Inflammatory macrophage treated with lipopolysaccharide for 1 hour (primary cell): ENCODE measurements at places on chromosomes 3 and 15.

DNA sequence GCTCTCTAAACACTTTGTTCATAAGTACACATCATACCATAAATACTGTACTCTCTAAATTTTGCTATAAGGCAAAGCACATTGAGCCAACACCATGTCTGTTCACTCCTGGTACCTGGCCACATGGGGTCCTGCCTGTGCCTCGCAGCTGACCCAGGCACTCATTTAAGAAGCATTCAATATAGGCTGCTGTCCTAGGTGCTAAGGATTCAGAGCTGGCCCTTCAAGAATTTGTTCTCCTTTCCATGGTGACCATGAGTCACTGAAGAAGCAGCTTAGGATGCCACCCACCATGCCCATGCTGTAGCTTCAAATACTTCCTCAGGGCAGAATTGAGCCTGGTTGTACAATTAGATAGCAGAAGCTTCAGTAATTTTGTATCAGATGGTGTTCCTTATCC is 119.2 kb upstream of the ZBED2 start:
- peak; percentile 22 for DNase-seq

DNA sequence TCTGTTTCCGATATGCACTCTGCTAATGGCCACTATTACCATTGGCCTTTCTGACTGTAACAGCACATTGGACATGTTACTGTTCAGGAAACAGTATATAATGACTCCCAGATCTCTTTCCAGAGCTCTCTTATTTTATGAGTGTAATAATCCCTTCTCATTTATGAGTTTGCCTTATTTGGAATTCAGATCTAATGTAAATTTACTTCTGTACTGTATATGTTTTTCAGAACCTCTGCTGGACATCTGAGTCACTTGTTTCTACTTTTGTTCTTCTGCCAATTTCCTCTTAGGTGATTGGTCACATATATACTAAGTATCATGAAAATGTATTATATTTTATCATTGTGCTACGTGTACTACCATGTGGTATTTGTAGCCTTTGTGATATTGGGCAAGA is 30.5 kb downstream of the RSRC1 start:
- DNase-seq = no peak

GRCh38 chr3:189144645-189145044 is 27.1 kb upstream of the TPRG1 start:
- DNase-seq = peak; percentile 47

- no peak for DNase-seq
Measured at GRCh38 chr15:69750253-69750652, 297.6 kb downstream of the RPLP1 start.

DNA sequence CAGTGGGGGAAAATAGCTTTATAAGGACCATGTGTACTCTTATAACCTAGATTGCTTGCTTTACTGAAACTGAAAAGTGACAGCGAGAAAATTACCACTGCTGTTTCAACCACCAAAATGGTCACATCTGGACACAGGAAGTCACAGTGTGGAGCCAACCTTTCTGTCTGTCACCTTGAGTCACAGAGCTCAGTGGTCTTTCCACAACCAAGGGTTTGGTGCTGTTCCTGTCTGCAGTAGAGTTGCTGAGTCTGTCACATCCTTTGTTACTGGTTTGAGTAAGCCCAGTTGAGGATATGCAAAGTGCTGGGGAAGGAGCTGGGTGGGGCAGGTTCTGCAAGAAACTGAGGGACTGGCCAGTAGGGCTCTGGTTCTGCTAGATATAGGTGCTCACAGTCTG is 139.1 kb upstream of the EIF1B start:
- DNase-seq = no peak

- no peak for DNase-seq
Measured at GRCh38 chr15:92505611-92506010, 111.9 kb downstream of the ST8SIA2 start.

DNA sequence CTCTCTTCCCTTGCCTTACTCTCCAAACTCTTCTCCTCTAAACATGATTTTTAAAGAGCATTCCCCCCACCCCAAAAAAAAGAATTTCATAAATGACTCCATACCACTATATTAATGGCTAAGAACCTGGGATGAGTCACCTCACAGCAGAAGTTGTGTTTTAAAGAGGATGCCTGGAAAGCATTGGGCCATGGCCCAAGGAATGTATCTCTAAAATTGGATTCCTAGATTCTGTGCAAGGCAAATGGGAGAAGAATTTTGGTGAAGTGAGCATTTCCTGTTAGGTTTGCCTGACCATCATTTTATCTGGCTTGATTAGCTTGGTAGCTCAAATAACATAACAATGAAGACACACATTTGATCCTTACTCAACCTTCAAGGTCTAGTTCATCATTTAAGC is 251.4 kb downstream of the NR1D2 start:
- DNase-seq = no peak

GRCh38 chr3:18670759-18671158 is 245.6 kb upstream of the SATB1 start:
- no peak for DNase-seq

GRCh38 chr15:35876762-35877161 is 330.8 kb upstream of the DPH6 start:
- no peak for DNase-seq

GRCh38 chr15:79540551-79540950 is 108.4 kb downstream of the MINAR1 start:
- DNase-seq = peak; percentile 16

DNA sequence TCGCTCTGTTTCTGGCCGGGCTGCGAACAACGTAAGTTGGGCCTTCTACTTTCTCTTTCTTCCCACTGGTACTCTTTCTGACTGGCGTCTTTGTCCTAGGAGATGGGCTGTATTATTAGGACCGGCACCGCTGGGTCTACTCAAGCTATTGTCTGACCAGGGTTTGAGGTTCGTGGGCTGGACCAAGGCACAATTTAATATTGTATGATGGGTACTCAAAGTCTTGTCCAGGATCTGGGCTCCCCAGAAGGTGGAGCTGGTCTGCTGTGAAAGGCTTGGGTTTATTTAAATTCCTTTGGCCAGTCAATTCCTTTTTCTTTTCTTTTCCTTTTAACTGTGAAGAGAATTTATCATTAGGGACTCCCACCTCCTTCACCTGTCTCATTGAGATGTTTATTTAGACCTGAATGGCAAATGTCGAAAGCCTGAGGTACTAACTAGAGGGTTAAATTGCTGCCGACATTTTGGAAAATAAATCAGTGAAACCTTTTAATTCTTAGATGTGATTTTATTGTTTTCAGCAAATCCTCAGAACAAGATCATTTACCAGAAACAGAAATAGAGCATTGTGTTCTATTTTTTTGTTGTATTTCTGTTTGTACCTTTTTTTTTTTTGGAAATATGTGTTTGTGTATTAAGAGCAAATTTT is 410 bp downstream of the LRRC49 start:
- no peak for DNase-seq

DNA sequence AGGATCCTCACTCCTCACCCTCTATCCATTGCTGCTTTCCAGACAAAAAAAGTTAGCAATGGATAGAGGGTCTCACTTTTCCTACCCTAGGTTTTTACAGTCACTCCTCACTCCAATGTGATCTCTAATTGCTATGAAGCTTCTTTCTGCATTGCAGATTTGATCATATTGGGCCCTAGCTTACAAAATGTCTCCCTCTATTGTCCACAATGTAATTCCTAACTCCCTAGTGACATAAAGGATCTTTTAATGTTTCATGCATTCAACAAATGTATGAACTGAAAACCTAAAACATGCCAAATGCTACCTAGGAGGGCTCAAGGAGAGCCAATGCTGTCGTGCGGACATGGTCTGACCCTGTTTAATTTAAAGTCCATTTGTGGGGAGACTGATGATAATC is 234.8 kb downstream of the CADM2 start:
- no peak for DNase-seq

GRCh38 chr3:2583046-2583445 is 484.4 kb downstream of the CNTN4 start:
- DNase-seq = no peak

- DNase-seq = no peak
Measured at GRCh38 chr3:28574036-28574435, 225.4 kb upstream of the AZI2 start.

GRCh38 chr3:36457667-36458066 is 77.4 kb downstream of the STAC start:
- no peak for DNase-seq

DNA sequence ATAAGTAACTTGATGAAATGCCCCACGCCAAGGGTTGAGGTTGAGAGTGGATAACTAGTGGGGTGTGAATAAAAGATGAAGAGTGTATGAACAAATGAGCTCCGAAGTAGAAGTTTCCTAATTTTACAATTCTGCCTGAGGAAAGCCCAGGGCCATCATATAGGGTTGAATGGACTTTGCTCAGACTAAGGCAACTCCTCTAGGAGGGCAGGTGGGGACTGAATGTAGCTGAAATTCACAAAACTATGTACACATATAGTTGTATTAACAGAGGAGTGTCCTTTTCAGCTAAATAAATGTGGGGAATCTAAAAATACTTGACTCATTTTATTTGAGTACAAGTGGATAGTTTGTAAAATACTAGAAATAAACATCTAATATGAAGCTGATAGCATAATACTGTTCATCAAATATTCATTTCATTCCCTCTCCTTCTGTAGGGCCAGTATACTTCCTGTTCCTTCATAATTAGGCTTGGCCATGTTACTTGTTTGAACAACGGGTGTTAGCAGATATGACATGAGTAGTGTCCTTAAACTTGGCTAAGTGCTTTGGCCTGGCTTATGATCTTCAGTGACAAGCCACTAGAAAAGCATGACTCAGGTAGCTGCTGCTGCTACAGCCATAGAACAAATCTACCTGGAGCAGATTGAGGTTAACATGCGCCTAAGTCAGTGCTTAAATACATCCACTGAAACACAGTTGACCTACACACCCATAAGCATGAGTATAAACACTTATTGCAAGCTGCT is 26.5 kb downstream of the PLSCR1 start:
- DNase-seq = no peak

DNA sequence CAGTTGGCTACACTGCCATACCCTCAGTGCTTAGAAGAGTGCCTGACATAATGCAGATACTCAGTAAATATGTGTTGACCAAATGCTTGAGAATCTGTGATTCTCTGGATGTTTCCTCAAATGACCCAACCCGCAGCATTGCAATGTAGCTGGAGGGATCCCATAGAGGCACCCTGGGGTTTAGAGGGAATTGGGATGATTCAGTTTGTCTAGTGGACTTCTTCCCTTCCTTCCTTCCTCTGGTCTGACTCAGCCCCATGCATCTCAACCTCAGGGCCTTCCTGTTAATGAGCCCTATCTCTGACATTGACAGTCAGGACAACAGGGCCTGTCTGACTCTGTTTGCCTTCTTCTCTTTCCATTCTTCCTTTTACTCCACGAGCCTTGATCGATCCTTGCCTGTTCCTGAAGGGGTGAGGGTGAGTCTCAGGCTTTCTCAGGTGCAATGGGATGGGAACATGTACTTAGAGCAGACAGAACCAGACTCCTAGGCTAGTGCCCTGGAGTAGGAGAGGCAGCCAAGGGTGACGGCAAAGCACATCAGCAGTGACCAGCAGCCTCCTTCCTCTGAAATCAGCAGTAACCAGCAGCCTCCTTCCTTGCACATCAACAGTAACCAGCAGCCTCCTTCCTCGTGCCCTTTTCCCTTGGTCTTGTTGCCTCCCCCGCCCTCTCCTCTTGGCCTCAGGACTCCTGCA is 78.2 kb downstream of the DGKG start:
- DNase-seq = no peak

DNA sequence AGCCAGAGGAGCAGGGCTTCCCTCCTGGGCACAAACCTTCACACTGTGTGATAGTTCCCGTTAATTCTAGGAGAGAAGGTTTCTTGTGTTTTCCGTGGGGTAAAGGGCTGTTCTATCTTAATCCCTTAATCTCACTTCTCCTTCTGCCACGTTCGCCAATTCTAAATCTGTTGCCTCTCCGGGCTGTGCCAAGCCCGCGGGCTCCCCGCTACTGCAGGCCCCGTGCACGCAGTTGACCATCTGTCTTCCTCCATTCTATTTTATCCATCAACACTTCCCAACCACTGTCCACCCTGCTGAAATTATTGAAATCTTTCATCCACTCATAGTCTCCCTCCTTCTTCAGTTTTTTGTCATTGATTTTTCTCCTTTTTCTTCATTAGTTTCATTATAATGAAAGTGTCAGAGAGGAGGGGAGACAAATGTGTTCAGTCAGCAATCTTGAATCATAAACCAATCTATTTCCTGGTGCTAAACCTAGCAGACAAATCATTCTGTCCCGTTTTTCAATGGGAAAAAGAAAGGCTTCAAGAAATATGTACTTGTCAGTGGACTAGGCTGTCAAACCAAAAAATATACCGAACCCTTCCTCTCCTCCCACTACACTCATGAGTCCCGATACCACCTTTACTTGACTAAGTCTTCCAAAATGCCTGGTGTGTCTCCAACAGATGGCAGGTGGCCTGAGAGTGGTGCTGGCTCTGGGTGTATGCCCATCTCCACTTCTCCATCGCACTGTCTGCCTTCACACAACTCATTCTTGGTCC is 39.6 kb downstream of the SLCO2A1 start:
- DNase-seq = no peak

DNA sequence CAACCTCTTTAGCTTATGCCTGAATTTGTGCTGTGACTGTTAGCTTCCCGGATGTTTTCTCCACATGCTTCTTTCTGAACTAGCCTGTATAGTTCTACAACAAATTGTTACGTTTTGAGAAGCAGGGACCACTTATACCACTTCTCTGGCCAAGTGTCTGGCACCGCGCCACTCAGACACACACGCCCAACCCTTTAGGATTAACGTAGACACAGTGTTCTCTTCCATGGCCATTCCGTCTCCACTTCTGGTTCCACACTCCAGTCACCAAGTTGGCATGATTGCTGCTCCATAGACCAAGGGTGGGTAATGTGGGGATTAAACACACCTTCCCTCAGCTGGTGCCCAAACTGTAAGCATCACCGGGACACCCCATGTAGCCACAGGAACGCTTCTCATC is 755 bp upstream of the TMEM108 start:
- DNase-seq = no peak

DNA sequence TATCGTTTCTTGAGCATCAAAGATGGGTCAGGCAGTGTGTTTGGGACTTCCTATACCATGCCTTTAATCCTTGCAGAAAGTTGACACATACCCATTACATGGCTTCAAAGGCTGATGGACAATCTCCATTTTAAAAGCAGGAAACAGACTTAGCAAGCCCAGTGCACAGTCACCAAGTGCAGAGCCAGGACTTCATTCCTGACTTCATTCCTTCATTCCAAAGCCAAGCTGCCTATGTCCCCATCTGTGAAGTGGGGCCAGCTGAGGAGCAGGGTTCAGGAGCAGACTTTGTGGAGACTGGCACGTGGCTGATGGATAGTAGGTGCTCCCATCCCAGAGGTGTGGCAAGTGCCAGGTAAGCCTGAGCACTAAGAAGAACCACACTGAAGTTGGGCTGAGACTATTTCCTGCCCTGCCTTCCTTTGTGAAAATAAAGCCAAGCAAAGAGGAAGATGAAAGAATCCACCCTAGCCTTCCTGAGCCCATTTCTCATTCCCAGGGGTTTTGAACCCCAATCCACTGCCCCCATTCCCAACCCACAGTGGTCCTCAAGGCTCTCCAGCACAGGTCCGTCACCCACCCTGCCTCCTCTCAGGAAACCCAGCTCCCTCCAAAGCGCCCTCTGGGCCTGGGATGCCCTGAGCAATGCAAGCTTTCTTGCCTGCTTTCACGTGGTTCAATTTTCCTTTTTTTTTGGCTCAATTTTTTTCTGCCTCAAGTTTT is 1.8 kb downstream of the CX3CR1 start:
- no peak for DNase-seq
